ENCODE measurements at places on chromosomes 7 and 10.

DNA sequence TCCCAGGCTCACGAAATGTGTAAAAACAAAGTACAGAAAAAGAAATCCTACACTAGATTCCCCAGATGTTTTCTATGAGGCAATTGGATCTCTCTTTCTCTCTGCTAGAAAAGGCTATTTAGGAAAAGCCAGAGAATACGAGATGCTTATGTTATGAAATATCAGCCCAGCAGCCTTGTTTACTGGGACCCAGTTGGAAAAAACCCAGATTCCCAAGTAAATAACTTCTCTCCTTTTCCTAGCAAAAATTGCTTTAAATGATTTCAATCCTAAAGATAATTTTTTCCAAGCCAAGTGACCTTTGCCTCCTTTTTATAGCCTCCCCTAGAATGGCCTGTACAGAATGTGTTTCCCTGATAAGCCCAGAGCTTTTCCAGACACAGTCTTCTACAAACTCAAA lies 199.3 kb downstream of the PLXNA4 start:
- no peak for ATAC-seq

DNA sequence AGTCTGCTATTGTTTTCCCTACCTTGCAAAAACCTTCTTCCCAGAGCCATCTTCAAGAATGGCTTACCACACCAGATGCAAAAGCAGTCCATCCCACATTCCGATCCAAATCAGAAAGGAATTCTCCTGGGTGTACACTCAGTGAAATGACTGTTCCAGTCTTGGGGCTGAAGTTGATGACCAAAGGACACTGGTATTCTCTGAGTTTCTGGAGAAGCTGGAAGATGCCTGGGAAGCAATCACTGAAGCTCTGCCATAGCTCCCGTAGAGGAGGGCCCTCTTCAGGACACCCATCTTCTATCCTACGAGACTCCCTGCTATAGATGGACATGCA lies 155.7 kb downstream of the LCOR start:
- ATAC-seq: no peak

DNA sequence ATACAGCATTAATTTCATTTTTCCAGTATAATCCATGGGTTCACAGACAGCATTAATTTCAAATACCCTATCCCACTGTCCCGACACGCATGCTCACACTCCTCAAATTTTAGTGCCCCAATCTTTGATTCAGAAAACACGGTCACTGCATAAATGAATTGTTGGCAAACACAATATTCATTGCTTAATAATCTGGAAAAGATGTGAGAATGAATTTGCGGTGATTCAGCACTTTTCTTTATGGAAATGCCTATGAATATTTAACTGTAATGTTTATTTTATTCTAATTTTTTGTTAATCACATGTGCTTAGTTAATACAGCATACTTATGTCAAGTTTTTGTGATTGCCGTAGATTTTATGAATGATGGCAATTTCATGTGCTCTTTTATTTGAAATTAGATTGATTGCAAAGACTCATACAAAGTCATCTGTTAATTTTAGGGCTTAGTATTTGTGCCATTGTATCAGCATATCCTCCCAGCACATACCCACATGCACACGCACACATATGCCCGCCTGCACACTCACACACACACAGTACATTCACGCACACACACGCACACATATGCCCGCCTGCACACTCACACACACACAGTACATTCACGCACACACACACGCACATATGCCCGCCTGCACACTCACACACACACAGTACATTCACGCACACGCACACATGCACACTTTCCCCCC lies 35.1 kb downstream of the MACROH2A2 start:
- no peak for ATAC-seq

- no peak for ATAC-seq
Measured at GRCh38 chr10:75430000-75430763, 1.2 kb upstream of the LRMDA start.

DNA sequence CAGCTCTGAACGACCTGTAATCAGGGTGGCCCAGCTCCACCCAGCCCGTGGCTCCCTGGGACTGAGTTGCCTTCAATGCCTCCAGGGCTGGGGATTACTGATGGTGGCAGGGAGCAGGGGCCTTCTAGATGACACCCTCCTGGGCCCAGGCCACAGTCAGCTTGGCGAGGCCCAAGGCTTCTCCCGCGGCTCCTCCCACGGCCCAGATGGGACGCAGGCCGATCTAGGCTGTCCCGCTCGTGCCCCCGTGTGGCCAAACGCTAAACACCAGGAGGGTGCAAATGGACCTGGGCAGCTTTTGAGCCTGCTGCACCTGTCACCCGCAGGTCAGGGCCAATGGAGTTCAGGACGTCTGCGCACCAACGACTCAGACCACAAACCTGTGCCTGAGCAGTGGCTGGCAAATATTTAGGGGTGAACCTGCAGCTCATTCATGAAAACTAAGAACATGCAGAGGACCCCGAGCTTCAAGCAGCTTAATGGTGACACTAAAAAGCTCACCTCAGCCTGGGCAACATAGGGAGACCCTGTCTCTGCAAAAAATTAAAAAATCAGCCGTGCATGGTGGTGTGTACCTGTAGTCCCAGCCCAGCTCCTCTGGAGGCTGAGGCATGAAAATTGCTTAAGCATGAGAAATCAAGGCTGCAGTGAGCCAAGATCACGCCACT lies 43.2 kb downstream of the ASB13 start:
- ATAC-seq: peak; percentile 95

DNA sequence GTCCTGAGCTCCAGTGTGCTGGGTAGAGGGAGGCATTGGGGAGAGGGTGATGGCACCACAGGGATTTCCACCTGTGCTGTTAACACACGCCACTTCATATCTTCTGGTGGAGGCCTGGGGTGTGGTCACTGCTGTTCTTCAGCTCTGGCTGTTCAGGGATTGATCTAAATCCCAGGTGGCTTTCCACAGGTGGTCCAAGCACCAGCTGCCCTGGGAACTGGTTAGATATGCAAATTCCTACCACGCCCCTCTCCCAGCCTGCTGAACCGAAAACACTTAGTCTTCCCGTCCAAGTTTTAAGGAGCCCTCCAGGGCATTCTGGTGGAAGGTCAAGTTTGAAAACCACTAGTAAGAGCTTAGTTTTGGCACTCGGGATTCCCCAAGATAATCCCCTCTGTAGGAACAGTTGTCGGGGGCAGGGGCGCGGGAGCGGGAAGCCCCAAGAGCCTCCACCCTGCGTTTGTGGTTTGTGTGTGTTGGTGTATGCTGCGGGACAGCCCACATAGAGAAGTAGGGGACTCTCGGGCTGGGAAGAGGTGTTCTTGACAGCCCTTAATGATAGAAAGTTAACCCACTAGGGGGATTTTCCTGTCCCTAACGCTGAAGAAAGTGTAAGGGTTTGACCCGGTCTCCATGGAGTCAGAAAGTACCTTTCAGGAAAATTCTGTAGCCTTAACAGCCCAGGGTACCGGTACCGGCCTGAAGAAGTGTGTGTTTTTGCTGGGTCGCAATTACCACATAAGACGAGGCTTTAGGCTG lies 5.1 kb downstream of the DEPP1 start:
- ATAC-seq: no peak

DNA sequence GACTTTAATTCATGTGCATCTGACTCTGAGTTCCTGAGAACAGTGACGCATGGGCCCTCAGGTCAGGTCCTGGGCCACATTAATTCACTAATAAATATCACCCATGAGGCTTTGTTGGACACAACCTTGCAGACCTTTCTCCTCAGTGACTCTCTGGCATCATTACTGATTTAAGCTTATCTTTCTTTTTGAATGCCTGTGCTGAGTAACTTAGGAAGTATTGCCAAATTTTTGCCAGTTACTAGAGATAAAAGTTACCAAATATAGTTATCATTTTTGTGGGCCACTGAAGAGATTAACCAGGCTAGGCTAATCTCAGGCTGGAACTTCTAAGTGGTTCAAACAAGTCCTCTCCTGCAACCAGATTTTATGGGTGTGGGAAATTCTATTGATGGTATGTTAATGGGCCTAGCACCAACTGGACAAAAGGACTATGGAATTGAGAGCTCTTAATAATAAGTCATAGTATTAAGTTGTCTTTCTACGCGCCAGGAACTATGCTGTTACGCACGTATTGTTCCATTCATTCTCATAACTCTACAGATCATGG lies 28.8 kb upstream of the PRTFDC1 start:
- ATAC-seq: no peak

GRCh38 chr10:117311261-117311660 lies 64.0 kb downstream of the PDZD8 start:
- ATAC-seq: no peak

DNA sequence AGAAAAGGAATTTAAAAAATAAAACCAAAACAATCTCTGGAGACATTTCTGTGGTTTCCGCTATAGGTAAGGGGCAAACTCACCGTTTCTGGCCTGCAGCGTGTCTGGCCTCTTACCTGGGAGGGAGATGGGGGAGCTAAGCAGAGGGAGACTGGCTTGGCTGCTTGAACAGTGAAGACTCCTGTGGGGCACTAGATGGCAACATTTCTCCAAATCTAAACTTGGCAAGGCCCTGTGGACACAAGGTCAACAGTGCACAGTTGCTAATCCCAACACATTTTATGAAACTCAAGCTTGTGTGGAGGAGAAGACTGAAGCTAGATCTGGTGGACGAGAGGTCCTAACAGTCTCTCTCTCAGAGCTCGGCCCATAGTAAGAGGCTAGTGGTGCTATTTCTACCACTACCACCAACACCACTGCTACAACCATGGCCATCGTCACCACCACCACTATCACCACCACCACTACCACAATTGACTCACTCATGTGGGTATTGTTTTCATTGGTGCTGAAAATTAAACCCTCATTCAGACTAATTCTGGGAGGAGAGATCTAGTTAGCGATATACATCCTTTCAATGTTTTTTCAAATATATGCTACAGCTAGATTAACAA lies 28.4 kb upstream of the CDHR3 start:
- ATAC-seq: no peak

GRCh38 chr10:91298224-91298871 lies 77.9 kb downstream of the PCGF5 start:
- peak; percentile 87 for ATAC-seq

Measured in activated CD4-positive, CD25-positive, alpha-beta regulatory T cell treated with anti-CD3 and anti-CD28 coated beads, Interleukin-2, amount 50 U/mL, for 24 hours (primary cell).